ENCODE measurements at places on chromosomes 13 and 19. TPM values are rescaled to one million over a fixed set of nuclear protein-coding genes. Genes with fewer than 3 reads are reported as not detected.

The SRRM5 gene
- total RNA-seq: 0.30 TPM

The PDX1 gene
- not detected for total RNA-seq

DNA sequence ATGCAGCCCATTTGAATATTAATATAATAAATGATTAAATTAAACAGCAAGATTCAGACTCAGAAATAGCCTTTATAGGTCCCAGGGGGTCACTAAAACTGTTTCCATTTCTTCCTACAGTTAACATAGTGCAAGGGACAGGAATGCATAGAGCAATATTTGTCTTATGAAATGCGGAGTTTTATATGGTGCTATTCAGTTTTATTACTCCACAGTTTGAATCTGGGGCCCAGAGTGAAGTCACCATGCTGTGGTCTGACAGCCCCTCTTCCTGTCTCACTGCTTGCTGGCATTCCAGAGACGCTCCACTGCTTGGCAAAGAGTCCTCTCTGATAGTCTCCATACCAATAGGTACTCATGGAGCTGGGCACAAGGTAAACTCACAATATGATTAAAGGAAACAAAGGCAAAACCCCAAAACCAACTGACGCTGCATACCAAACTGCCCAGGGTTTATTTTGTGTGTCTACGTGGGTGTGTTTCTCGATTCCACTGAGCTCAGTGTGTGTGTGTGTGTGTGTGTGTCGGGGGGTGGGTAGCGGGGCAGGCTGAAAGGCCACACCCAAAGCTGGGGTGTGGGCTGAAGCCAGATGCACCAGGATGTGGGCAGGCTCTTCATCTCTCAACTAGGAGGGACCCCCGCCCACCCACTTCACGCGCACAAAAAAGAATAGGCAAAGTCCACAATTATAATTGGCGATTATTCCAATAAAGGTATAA is 277.9 kb downstream of the TSHZ3 start:
- no peak for DNase-seq

GRCh38 chr19:10752913-10753704 is 35.2 kb downstream of the DNM2 start:
- DNase-seq: no peak

- DNase-seq: no peak
Observed at GRCh38 chr19:49544154-49544553, 16.4 kb downstream of the RCN3 start.

The ARRDC2 gene
- total RNA-seq: 11.8 TPM

- no peak for DNase-seq
Observed at GRCh38 chr13:27619093-27619727, 1.1 kb downstream of the LNX2 start.

DNA sequence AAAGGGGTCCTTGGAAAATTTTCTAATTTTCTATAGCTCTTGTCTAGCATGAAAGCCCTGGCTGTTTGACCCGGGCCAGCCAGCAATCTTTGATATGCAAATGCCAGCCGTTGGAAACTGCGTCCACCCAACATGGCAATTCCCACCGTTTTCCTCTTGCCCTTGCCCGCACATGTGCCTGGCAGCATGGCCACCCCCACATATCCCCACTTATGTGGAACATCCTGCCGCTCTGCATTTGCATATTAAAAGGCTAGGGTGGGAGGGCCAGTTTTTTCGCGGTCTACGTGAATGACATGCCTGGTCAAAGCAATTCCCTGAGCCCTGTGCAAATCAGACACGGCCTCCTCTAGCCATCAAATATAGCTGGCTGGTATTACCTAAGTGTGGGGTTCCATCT is 110.3 kb upstream of the TDRD3 start:
- DNase-seq: no peak

DNA sequence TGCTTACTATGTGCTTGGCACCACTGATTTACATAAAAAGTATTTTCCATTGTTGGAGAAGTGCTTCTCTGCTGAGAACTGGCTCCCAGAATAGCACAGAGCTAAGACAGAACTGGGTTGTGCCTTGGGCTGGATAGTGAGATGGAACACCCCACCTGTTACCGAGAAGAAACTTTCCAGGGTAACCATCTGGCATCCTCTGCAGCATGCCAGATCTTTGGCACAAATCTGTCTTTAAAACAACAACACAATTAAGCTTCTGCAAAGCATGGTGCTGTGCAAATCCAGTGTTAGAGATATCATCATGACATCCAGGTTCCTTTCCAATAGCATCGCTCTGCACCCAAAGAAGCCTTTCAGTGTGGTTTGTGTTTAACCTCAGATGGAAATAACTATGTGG is 202.5 kb upstream of the RFC3 start:
- DNase-seq: no peak

The KASH5 gene
- not detected for total RNA-seq

- DNase-seq: no peak
Observed at GRCh38 chr19:42166316-42166715, 34.1 kb upstream of the POU2F2 start.

GRCh38 chr13:28837111-28837510 is 17.0 kb downstream of the MTUS2 start:
- DNase-seq: no peak

DNA sequence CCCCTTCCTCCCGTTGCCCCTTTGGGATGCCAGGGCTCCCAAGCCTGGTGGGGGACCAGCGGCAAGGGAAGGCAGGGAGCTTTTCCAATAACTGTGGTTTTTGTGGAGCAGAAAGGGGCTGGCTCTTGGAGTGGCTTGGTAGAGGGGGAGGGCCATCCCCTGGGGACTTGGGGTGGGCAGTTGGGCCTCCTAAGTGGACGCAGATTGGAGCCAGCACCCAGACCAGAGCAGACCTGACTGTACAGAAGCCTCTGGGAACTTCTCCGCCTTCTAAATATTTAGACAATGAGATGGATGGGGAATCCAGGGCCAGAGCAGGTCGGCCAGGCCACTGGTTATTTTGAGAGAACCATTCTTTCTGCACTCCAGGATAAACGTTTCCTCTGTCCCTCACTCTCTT is 4.2 kb downstream of the PTGIR start:
- DNase-seq: no peak

- no peak for DNase-seq
Observed at GRCh38 chr19:34104096-34104495, 68.2 kb upstream of the LSM14A start.

The NTF4 gene
- total RNA-seq: not detected

DNA sequence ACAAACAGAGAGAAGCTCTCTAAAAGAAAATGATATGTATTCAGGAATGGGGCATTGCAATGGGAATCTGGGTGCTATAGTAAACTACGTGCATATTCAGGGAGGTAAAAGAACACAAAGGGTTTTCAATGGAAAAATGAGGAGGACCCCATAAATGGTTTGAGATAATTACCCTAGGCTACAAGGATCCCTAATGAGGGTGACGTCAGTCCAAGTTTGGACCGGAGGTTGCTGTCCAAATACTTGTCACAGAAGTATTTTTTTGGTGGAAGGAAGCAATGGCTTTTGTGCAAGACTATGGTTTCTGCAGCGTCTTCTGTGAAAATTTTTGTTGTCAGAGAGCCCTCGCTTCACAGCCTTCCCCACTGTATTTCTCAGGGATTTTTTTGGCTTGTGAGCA is 995 bp upstream of the CEACAM18 start:
- DNase-seq: no peak

DNA sequence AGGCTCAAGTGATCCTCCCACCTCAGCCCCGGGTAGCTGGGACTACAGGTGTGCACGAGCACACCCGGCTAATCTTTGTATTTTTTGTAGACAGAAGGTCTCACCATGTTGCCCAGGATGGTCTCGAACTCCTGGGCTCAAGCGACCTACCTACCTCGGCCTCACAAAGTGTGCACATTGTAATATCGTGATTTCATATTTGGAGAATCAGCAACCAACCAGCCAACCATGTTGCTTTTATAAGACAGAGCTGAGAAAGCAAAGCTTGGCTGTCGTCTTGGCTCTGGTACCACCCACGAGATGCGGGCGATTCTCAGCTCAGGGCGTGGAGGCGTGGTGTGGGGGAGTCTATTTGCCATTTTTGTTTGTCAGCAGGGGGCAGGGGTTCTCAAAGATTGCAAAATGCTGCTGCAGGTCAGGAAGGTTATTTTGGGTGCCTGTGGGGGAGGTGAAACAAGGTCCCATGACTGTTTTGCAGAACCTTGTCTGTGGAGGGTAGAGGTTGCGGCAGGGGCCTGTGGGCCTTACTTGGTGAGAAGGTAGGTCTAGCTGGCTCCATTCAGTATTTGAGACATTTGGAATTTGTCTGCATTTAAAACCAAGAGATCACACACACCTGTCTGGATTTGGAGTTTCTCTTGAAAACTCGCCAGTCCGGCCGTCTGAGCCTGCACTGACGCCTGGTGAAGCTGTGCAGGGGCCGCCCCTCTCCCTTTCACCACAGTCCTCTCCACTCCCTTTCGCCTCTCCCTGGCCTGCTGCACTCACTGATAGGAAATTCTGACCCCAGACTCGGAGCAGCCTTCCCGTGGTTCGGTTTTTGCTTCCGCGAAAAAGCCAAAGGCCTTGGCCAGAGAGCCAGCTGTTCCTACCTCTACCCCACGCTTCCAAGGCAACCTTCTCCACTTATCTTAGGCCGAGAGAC is 15.4 kb downstream of the TNFAIP8L1 start:
- DNase-seq: no peak

The CEACAM20 gene
- not detected for total RNA-seq

DNA sequence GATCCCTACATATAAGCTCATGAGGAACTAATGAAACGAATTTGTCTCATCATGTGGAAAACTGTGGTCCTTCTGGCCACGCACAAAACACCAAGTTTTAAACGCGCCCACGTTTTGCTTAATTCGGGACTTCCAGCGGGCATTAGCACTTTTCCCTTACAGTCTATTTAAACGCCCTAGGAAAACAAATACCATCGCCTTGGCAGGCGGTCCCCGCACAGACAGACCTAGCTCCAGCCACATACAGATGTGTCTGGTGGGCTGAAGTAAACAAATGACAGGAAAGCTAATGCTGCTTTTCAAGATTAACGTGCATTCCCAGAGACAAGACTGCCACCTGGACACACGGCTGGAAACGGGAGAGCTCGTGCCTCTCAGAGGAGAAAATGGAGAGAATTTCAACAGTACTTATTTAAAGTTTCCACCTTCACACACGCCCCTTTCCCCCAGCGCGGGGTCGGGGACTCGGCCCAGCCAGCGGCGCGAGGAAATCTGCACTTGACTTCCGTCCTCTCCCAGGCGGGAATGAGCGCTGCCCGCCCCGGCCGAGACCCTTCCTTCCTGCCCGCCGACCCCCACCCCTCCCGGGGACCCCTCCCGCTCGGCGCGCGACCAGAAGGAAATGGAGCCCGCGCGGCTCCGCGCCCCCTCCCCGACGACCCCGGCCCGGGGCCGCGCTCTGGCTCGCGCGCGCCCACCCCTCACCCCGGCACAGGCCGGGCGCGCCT is 931 bp downstream of the USP12 start:
- peak; percentile 38 for DNase-seq

DNA sequence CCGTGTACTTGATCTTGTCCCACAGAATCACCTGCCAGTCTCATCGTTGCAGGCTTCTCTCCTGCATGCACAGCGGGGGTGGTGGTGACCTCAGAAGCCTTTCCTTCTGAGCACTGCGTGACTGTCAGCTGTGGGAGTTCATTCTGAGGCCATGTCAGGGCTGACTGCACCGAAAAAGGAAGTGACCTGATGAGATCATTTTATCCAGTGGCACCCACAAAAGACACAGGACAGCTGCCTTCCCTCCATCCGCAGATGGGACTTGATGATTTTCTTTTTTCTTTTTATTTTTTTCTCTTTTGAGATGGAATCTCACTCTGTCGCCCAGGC is 89.7 kb downstream of the RAB20 start:
- DNase-seq: peak; percentile 35

Data from heart right ventricle (tissue), 16 donors.